Uterus (tissue), 4 donors: ENCODE measurements at places on chromosomes 11 and 22. TPM values are rescaled to one million over a fixed set of nuclear protein-coding genes. Genes with fewer than 3 reads are reported as not detected.

The LMO1 gene
- total RNA-seq, result not detected

The GVQW3 gene
- total RNA-seq, result 3.2 TPM

The KCNJ4 gene
- total RNA-seq, result 1.1 TPM

The RIC3 gene
- 7.9 TPM for total RNA-seq

The IGSF9B gene
- 6.5 TPM for total RNA-seq

The IL17REL gene
- 0.26 TPM for total RNA-seq

The KRTAP5-8 gene
- not detected for total RNA-seq

The GDPD4 gene
- total RNA-seq, result 0.07 TPM

The MPZL2 gene
- 191 TPM for total RNA-seq

The OR2D2 gene
- total RNA-seq, result not detected

The OR4A5 gene
- not detected for total RNA-seq

The CCDC89 gene
- 14.0 TPM for total RNA-seq

The OR8D4 gene
- not detected for total RNA-seq

The APOL3 gene
- total RNA-seq, result 49.2 TPM

The WT1 gene
- total RNA-seq, result 51.2 TPM

The TENM4 gene
- total RNA-seq, result 0.88 TPM

The IGF2 gene
- total RNA-seq, result 241 TPM

The OR51E1 gene
- total RNA-seq, result 0.26 TPM
